ENCODE measurements at places on chromosomes 12 and 14.

GRCh38 chr12:89247541-89247942, 104.8 kb downstream of the DUSP6 start:
- no peak for DNase-seq

DNA sequence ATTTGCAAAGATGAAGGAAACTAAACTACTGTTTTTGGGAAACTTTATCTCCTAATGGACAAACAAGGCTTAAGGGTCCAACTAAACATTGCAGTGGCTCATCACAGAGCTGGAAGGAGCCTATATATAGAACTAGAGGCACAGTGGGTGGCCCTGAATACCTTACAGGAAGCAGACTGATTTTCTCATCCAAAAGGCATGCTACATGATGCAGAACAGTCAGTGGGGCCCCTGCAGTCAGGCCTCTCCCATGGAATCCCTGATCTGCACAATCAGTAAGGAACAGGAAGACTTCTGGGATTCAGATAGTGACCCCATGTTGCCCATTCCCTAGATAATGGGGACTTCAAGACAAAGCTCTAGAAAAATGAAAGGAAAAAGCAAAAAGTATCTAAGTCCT, 1.9 kb upstream of the LLPH start:
- no peak for DNase-seq

GRCh38 chr14:104116756-104117340, 21.5 kb upstream of the KIF26A start:
- no peak for DNase-seq

DNA sequence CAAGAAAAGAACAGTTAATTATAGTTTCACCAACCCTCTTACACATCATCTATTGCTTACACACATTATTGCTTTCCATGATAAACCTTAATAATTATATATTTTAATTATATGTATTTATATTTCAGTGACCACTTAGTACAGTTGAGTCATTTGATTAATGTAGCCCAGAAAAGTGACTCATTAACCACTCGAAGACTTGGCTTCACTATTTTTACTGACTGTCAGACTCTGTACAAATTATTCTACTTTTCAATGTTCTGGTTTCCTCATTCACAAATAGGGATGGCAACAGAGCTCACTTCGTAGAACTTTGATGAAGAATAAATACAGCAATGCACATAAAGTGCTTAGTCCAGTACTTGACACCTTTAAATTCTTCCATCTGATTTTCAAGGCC, 98.3 kb downstream of the CFAP54 start:
- no peak for DNase-seq

GRCh38 chr14:56310643-56311042, 192.4 kb downstream of the PELI2 start:
- no peak for DNase-seq

- DNase-seq: no peak
Measured at GRCh38 chr12:102990419-102990818, 32.9 kb downstream of the ASCL1 start.

GRCh38 chr14:56580221-56580711, 668 bp downstream of the TMEM260 start:
- DNase-seq: no peak

DNA sequence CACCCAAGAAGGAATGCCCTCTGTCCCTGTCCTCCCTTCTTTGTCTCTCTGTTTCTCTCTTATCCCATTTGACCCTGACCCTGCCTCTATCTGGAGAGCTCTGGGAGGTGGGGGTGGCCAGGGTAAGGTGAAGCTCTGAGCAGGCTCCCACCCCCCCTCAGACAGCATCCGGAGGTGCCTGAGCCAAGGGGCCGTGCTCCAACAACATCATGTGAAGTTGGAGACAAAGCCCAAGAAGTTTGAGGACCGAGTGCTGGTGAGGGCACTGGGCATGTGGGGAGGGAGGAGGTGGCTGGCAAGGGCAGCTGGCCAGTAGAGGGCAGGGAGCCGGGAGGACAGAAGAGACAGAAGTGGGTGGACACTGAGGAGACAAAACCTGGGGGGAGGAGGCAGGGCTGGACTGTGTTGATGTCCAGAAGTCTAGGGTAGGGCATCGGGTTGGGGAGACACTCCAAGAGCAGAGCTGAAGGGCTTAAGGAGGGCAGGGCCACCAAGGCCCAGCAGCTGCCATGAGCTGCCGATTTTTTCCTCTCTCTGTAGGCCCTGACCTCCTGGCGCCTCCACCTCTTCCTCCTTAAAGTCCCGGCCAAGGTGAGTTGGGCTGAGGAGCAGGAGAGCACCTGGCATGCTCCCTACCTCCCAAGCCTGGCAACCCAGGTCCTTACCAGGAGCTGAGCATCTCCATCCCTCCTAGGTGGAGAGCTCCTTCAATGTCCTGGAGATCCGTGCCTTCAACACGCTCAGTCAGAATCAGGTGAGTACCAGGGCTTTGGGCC, 1.9 kb downstream of the CARMIL3 start:
- DNase-seq: no peak

- no peak for DNase-seq
Measured at GRCh38 chr12:121227294-121227693, 17.4 kb downstream of the P2RX4 start.

- no peak for DNase-seq
Measured at GRCh38 chr12:54650409-54650808, 2.2 kb upstream of the DCD start.

- no peak for DNase-seq
Measured at GRCh38 chr14:72463291-72463866, 430.5 kb downstream of the DPF3 start.

- DNase-seq: no peak
Measured at GRCh38 chr14:52046376-52046917, 22.4 kb downstream of the NID2 start.

DNA sequence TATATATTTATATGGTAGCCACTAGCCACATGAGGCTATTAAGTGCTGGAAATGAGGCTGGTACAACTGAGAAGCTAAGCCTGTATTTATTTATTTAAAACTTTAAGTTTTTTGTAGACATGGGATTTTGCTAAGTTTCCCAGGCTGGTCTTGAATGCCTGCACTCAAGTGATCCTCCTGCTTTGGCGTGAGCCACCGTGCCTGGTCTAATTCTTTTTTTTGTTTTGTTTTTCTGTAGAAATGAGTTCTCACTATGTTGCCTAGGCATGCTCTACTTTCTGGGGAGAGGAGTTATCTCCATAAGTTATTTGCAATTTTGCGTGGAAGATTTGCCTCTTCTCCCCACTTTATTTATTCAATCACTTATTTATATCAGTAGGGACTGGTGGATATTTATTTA, 4.8 kb upstream of the SNRNP35 start:
- no peak for DNase-seq

DNA sequence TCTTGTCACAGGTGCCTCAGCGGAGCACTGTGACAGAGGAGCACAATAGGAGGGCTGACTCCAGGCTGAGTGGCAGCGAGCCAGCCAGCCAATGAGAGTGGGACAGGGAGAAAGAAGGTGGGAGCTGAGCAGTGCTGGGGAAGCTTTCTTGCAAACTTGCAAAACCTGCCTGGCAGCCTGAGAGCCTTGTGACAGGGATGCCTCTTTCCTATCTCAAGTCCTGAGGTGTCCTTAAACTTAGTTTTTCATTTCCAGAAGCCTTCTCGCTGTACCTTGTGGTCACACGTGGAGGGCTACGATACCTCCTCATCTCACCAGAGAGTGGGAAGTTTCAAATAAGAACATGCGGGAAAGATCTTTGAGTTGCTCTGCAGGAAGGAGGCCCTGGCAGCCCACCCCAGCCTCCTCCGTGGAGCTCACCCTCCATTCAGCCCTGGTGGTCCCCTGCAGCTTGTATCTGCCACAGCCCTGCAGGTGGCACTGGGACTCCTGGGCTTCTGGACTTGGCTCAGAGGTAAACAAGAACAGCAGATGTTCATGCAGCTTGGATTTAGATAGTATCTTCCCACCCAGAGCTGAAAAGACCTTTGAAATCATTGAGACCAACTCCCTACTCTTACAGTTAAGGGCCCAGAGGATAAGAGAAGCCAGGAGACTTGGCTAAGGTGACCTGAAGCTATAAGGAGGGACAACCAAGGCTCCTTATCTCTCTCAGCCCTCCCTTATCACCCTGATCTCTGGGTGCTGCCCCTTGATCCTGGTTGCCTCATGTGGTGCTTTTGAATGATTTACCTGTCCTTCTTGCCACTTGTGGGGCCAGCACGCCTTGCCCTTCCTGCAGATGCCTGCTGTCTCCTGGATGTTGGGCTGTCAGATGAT, 153.5 kb upstream of the MAX start:
- peak; percentile 70 for DNase-seq

GRCh38 chr14:99263564-99264330, 8.2 kb downstream of the BCL11B start:
- no peak for DNase-seq

DNA sequence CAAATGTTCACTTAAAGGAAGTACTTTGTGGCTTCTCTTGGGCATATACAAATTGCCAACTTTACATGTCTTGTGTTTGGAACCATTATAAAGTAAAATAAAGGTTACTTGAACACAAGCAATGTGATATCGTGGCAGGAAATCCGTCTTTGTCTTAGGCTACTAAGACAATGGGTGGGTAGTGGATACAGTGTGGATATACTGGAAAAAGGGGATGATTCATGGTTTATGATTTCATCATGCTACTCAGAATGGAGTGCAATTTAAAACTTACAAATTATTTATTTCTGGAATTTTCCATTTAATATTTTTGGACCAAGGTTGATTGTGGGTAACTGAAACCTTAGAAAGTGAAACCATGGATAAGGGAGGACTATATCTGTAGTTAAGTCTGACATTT, 48.4 kb downstream of the MYRFL start:
- DNase-seq: no peak

DNA sequence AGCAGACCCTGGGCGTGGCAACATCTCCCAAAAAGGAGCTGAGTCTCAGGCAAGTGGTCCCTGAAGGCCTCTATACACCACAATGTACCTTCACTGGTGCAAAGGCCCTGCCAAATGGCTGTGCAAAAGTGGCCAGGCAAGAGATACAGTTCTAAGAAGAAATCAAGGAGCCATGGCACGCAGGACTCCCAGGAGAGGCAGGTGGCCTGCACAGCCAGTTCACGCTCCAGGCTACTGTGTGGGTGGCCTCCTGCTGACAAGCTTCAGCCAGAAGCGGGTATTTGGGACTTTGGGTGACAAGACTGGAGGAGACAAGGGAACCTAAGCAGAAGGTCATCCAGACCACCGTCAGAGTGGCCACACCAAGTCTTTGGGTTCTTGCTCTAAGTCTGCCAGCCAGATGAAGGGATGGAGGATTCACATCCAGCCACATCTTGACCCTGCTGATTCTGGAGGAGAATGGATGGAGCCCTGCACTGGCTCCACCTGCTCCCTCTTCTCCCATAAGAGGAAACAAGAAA, 20.5 kb upstream of the ZFP36L1 start:
- DNase-seq: no peak

GRCh38 chr12:122125452-122126341, 47.1 kb downstream of the MLXIP start:
- DNase-seq: no peak

DNA sequence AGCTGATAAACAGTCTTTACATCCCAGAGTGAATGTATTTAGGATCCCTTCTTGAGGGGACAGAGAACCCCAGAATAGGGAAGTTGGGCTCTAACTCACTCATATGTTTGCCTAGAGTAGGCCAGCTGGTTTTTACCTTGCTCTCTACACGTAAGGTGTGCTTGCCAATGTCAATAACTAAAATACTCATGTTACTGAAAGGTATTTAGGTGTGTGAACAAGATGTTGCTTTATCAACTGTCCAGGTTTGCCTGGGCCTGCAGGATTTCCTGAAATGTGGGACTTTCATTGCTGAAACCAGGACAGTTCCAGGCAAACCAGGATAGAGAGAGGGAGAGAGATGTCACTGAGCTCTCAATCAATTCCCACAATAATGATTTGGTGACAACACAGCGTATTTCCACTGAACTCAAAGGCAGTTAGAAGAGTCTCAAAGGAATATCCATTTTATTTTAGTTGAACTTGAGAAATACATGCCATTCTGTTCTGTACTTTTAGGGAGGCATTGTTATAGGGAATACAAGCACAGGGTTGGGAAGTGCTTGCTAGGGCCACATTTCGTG, 171.7 kb downstream of the NRXN3 start:
- DNase-seq: peak; percentile 43

DNA sequence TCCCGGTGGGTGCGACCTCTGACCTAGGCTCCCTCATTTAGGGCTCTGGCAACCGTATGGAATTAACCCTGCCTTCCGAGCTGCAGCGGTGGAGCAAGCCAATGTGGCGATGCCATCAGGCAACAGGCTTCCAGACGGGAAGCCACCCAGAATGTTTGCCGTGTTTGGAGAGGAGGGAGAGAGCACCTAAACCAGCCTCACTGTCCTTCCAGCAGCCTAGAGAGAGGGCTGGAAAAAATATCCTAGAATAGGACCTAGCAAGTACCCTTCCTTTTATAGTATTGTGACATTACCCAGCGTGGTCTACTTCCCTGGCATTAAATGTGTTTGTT, 287 bp upstream of the SLC2A13 start:
- DNase-seq: peak; percentile 50

GRCh38 chr12:74689929-74690328, 152.3 kb downstream of the ATXN7L3B start:
- DNase-seq: no peak

- no peak for DNase-seq
Measured at GRCh38 chr12:50087995-50088394, 2.9 kb downstream of the SMARCD1 start.

- DNase-seq: no peak
Measured at GRCh38 chr12:68532204-68532886, 78.4 kb upstream of the RAP1B start.

DNA sequence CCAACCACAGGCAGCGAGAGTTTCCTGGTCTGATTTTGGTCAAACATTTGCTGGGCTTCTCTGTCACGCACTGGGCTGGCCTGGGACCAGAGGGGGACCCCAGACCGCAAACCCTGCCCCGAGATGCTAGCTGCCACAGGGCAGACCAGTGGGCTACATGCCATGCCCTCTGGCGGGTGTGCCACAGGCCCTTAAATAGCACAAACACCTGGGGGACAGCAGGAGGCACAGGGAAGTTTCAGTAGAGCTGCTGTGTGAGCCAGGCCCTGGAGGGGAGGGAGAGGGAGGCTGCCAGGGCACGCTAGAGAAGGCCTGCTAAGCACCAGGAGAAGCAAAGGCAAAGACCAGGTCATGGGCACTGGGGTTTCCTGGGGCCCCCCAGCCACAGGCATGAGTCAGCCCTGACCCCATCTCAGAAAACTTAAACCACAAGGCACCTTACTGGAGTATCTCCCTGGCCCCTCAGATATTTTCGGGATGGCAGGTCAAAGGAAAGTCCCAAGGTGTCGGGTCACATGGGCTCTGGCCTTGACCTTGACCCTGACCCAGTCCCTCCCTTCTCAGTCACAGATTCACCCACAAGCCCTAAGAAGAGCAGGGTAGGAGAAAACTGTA, 29.2 kb downstream of the ITPK1 start:
- no peak for DNase-seq
